ENCODE measurements at places on chromosomes 16 and 17.

GRCh38 chr17:10249271-10250010, 51.0 kb upstream of the GAS7 start:
- no peak for DNase-seq

DNA sequence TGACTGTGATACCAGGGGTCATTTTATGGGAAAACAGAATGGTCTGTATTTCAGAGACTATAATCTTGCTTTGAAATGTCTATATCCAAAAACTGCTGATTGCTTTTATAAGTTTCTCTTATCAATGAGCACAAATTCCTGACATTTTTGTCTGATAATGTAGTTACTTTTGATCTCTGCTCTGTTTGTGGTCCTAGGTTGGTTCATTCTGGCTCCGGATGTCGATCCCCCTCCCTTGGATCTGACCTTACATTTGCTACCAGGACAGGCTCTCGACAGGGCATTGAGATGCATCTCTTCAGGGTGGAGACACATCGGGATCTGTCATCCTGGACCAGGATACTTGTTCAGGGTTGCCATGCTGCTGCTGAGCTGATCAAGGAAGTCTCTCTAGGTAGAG, 27.3 kb upstream of the VPS4A start:
- DNase-seq, result peak; percentile 54

- DNase-seq, result no peak
Measured at GRCh38 chr16:48334325-48334724, 50.9 kb downstream of the SIAH1 start.

GRCh38 chr16:53817812-53818550, 114.0 kb downstream of the FTO start:
- no peak for DNase-seq

DNA sequence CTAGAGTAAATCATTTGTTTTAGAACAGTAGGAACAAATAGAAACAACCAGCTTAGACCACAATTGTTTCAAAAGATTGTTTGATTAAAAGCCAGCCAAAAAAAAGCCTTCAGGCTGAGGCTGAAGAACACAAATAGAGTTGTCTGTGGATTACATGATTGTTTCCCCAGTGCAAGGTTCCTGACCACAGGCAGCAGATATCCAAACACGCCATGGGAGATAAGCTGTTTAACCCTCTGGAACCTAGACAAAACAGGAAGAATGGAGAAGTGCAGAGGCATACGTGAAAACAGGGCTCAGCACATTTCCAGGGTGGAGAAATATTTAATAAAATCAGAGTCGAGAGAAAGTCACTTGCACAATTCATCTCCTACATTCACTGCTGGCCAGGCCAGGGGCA, 21.0 kb downstream of the ATPAF2 start:
- peak; percentile 91 for DNase-seq

DNA sequence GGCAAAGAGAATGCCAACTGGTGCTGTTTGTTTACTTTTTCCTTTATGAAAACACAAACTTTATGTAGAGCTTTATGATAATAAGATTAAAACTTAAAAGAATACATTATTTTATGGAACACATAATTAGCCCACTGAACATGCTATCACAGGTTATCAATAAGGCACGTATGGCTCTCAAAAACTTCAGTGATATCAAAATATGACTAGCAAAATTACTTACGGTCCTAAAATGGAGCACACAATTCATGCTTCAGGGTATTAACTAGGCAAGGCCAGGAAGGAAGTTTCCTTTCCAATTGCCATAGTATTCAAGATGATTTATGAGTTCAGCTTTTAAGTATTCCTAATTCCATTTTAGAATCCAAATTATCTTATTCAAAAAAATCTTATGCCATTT, 3.6 kb downstream of the RNF43 start:
- DNase-seq, result no peak

- no peak for DNase-seq
Measured at GRCh38 chr17:71870546-71870862, 250.3 kb upstream of the SOX9 start.

GRCh38 chr16:12557786-12558185, 245.9 kb downstream of the CPPED1 start:
- DNase-seq, result no peak

- DNase-seq, result no peak
Measured at GRCh38 chr16:11165894-11166665, 89.9 kb downstream of the SOCS1 start.

DNA sequence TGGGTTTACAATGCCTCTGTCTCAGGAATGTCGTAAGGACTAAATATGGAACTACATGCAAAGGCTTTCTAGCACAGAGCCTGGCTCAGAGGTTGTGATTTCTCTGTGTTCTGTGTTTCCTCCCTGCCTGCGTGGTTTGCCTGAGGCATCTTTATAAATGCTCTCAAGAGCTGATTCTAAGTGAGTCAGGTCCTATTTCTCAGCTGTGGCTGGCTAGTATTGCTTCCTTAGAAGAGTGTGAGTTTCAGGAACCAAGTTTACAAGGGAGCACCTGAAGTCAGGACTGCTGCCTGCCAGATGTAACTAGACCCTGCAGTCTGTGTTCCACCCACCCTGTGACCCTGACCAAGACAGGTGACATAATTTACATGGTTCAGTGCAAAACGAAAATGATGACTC, 8.0 kb upstream of the CCL1 start:
- no peak for DNase-seq

GRCh38 chr17:9158544-9159452, 137.5 kb downstream of the NTN1 start:
- DNase-seq, result no peak

- DNase-seq, result no peak
Measured at GRCh38 chr16:67644038-67644437, 906 bp upstream of the CARMIL2 start.

GRCh38 chr16:8859913-8860881, 8.6 kb downstream of the CARHSP1 start:
- DNase-seq, result peak; percentile 96

GRCh38 chr17:44787271-44787940, 28.6 kb downstream of the ADAM11 start:
- DNase-seq, result no peak

DNA sequence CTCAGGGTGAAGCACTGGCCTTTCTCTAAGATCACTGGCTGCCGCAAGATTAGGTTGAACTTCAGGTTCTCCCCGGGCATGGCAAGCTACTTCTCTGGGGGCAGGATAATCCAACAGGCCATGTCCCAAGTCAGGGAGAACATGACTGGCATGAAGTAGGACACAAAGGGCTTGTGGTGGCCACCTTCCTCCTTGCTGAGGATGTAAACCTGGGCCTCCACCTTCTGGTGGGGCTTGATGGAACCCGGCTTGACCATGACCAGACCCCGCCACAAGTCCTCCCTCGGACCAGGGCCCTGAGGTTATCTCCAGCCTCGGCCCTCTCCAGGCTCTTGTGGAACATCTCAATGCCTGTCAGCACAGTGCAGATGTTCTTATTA, 211.1 kb upstream of the WSB1 start:
- DNase-seq, result no peak

DNA sequence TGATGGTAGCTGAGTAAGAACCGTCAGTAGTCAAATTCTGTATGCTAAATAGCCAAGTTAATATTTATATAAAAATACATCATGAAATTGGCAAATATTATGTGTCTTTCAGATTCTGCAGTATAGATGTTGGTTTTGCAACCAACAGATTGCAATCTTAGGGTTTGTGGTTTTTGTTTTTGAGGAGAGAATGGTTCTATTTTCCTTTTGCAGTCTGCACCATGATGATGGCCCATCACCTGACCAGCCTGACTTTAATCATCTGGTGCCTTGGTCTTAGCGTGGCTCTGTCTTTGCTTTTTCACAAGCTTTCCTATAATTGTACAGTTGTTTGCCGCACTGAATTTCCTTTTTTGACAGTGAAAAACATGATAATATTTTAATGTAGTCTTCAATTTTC, 50.7 kb downstream of the NUP93 start:
- no peak for DNase-seq

DNA sequence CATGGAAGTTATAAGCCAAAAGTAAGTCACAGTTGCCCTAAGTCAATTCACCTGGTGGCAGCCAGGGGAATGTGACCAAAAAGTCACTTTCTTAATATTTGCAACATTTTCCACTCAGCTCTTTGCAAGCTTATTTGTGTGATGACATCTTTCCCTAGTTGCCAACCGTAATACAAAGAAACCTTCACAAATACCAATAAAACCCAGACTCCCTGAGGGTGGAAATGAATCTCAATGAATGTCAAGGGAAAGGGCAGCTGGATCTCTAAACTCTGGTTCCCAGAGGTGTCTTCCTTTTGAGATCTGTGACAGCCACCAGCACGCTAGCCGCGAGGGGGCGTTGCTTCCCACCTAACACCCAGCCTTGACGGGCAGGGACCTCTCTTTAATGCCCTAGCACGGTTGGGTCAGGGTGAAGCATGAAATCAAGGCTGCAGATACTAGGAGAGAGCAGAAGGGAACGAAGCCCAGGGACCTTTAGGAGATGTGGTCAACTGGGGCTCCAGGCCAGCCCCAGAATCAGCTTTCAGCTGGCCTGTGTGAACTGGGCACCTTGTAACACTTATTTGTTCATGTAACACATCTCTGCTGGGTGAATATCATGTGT, 82.2 kb downstream of the CMC2 start:
- DNase-seq, result peak; percentile 54

DNA sequence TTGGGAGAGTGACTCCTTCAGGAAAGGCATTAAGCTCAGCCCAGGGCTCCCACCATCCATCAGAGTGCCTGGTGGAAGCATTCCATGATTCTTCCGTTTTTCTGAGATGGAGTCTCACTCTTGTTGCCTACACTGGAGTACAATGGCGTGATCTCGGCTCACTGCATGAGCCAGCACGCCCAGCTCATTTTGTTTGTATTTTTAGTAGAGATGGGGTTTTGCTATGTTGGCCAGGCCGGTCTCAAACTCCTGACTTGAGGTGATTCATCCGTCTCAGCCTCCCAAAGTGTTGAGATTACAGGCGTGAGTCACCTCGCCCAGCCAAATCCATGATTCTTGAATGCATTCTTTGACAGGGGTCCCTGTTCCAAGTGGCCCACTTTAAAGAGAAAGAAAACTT, 23.1 kb downstream of the MIS12 start:
- no peak for DNase-seq

DNA sequence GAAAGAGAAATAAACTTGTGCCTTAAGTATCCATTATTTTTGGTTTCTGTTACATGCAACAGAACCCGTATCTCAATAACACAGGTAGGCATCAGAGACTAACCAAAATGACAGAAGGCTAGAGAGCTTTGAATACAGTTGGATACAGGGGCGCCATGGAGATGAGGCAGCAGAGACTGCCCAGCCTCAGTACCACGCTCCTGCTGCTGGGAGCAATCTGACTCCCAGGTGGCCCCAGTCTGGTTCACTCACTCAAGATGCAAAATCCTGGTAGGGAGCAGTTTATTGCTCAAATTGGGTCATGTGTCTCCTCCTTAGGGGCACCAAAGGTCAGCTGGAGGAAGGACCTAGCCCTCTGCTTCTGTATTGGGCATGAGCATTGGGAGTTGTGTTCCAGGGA, 218.9 kb downstream of the USP22 start:
- no peak for DNase-seq

DNA sequence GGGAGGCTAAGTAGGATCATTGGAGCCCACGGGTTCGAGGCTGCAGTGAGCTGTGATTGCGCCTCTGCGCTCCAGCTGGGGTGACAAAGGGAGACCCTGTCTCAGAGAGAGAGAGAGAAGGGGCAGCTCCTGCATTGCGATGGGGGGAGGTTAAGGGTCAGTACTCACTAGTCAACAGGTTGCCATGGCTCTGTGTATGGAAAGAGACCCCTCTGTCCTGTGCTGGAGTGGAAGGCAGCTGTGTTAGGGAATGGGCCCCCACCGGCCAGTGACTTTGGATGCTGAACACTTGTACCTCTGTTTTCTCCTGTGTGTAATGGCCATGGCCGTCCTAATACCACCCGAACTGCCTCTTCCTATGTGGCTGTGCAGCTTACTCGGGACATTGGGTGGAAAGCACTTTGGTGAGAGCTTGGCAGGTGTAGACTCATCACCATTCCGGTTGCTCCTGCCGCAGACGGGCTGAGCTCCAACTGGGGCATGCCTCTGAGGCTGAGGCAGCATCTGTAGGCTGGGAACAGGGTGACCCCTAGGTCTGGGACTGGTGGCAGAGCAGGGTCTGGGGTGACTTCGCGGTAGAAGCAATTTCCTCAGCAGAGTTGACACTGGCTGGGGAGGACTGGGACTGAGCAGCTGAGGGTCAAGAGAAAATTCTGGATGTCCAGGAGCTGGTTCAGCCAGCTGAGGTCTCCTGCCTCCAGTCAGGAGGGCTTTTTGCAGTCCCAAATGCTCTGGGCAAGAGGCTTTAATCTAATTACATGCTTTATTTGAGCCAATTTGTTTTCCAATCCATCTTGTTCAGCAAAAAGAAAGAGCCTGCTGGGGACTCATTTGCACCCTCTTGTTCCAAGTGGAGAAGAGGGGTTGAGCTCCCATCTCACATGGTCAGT, 184.5 kb downstream of the NTN1 start:
- DNase-seq, result no peak

GRCh38 chr16:3945751-3946603, 65.5 kb upstream of the CREBBP start:
- peak; percentile 20 for DNase-seq

DNA sequence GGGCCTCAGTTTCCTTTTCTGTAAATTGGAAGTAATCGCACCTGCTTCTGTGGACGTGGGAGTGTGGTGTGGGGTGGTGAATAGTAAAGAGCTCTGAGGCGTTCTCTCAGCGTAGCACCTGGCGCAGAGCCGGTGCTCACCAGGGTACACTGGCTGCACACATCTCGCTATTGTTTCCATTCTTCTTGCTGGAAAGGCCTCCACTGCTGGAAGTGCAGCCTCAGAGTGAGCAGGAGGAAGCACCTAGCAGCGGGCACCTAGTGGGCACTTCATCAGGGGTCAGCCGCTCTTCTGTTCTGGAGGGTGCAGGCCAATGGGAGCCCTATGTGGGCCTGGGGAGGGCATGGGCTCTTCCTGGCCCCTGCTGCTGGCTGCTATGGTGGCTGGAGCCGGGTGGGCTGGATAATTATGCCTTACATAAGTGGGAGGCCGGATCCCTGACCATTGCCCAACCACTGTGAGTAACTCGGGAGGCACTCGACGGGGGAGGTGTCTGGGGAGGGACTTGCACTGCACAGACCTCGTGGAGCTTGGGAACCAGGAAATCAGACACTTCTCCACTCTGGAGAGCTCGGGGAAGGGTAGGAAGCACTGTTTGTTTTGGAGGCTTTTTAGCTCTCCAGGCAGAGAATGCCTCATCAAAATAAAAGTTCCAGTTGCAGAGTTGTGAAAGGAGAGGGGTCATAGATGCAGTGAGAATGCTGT, 1.7 kb downstream of the MAP2K3 start:
- peak; percentile 96 for DNase-seq

- DNase-seq, result no peak
Measured at GRCh38 chr17:64016231-64016784, 4.1 kb downstream of the ICAM2 start.

DNA sequence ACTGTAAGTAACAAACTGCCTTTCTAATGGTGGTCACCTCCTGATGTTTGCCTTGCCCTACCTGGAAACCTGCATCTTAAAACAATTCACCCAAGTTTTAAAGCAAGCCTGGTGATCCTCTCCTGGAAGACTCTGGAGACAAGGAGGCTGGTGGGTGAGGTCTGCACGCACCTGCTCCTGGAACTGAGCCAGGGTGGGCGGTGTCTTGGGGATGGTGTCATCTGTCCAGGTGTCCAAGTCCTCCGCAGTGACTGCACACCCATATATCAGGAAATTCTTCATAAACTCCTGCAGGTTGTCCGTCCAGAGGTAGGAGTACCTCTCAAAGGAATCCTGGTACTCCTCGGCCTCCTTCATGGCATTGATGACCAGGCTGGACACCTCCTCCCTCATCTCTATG, 44.9 kb downstream of the DNAH17 start:
- DNase-seq, result no peak
